ENCODE measurements at places on chromosomes 3 and 15.

DNA sequence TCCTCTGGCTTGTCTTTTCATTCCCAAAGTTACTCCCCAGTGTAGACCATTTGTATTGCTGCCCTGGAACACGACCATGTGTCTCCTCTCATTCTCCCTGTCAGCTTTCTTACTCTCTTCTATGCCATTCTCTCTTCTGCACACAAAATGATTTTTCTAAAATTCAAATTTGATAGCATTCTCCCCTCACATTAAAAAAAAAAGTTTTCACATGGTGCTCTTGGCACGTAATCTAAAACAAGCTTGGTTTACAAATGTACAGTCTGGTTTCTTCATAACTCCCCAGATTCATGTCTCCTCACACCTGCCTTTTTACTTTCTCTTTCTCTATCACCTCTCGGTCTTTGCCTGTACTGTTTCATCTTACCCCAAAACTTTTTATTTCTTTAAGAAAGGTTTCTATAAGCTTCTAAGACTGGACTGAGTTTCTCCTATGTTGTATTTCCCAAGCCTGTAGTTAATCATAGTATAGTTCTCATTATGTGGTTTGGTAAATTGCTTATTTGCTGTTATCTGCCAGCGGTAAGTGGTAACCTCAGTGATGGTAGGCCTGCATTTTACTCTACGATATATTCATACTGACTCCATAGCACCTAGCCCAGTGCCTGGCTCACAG, 31.2 kb downstream of the BCHE start:
- DNase-seq, result no peak

GRCh38 chr3:188700918-188701317, 470.9 kb upstream of the TPRG1 start:
- no peak for DNase-seq

GRCh38 chr3:67044295-67044694, 46.2 kb downstream of the KBTBD8 start:
- DNase-seq, result no peak

DNA sequence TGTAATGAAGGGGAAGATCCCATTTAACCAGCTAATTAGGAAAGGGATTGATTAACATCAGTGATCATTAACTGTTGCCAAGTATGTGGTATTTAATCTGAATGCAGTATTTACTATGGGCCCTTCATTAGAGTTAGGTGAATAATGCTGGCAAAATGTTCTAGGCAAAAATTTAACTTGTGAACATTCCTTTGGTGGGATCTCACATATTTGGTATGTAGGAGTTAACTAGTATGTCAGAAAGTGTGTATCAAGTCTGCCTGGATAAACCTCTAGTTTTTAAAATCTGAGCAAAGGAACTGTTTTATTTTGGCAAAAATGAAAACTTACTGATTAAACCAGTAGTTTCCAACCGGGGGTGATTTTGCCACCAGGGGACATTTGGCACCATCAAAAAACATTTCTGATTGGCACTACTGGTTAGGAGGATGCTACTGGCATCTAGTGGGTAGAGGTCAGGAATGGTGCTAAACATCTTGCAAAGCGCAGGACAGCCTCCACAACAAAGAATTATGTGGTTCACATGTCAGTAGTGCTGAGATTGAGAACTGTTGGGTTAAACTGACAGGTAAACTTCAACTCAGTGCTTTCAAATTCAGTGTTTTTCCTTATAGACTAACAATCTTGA, 22.5 kb downstream of the LRTM1 start:
- DNase-seq, result no peak

DNA sequence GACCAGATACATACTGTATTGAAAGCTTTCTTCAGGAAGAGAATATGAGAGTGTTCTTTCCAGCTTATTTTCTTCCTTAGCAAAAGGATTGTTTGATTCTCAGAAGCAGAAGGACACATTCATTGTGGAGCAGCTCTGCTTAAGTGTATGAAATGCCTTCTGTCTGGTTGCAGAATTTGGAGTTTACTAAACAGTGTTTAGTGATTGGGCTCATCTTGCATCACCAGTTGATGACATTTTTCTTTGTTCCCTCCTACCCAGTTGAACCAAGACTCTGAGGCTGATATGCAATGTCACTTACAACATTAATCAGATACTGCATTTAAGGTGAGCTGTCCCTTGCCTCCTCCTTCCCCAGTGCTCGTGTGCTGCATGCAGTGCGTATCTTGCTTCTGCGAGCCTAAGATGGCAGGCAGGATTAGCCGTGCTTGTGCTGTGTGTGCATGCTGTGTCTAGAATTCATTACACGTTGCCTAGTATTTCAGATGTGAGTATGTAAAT, 18.4 kb downstream of the ZBTB38 start:
- DNase-seq, result no peak

DNA sequence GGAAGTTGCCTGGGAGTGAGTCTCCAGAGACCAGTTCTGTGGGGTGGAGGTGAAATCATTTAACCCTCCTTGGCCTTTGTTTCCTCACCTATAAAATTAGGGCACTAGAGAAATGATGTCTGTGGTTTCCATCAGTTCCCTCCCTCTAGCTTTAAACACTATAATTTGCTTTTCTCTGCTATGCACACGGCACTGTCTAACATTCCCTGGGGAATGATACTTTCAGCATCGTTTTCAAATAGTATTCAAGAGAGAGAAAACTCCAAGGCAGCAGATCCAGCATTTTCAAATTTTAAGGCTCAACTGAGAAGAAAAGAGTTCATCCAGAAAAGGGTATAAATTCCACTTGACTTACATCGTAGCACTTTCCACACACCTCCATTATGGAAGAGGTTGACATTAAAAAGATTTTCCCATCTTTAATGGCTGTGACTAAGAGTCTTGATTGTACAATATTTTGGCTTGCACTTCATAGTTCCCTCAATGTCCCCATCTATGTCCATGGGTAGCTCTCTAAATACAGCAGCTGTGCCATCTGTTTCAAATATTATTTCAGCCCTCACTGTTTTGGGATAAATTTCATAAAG, 137.7 kb upstream of the ZPLD1 start:
- no peak for DNase-seq

DNA sequence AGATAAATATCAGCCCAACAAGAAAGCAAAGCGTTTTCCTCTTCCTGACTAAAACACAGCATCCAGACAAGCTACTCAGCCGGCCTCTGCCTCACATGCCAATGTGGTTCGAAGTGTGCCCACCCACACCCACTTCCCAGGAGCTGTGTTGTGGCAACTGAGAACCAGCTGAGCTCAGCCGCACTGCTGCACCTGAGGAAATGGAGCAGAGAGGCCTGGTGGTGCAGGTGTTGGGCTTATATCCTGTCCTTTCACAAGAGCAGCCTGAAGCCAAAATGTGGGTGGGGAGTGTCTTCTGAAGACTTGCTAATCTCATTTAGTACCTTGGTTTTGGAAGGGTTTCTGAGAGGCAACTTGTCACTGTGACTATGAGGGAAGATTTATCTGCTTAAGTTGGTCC, 23.0 kb upstream of the RETNLB start:
- peak; percentile 75 for DNase-seq

DNA sequence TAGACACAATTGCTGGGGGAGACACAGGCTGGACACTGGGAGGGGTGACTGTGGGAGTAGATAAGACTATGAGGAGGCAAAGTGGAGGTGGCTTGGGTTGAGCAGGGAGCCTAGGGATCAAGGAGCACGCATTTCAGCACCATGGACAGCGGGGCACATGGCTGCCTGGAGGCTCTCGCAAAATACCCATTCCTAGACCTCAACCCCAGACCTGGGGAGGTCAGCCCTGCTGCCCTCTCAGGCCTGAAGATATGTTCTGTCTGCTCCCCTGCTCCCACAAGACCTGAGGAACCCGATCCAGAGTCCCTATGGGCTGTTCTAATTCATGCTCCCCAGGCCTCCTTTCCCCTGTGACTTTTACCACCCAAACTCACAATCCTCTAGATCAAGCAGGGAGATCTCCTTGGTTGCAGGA, 16.0 kb upstream of the CPEB1 start:
- peak; percentile 70 for DNase-seq

DNA sequence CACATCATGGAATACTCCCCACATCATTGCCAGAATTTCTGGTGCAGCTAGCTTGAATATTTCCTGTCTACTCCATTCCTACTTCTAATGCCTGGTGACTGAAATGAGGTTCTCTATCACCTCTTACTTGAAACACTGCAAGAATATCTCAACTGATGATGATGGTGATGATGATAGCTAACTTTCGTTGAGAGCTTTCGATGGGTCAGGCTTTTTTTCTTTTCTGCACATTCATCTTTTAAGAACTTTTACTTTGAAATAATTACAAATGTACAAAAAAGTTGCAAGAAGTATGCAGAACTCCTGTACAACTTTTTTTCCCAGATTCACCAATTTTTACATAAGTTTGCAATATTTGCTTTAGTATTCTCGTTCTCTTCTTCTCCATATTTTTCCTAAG, 233.5 kb downstream of the MEIS2 start:
- no peak for DNase-seq

DNA sequence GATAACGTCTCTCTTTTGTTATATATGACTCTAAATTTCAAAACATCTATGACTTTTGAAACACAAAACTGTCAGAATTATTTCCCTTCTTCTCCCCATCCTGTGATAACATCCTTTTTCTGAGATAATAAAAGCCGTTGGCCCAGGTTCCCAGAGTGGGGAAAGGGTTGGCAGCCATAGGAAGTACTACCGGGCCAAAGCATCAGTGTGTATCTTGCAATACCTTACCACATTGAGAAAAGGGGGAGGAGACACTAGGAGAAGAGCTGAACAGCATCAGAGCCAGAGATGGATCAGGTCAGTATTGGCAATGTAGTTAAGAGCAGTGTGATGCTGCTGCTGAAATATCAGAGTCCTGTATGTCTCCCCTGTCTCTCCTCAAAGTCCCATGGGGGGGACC, 210.0 kb upstream of the PROK2 start:
- no peak for DNase-seq

DNA sequence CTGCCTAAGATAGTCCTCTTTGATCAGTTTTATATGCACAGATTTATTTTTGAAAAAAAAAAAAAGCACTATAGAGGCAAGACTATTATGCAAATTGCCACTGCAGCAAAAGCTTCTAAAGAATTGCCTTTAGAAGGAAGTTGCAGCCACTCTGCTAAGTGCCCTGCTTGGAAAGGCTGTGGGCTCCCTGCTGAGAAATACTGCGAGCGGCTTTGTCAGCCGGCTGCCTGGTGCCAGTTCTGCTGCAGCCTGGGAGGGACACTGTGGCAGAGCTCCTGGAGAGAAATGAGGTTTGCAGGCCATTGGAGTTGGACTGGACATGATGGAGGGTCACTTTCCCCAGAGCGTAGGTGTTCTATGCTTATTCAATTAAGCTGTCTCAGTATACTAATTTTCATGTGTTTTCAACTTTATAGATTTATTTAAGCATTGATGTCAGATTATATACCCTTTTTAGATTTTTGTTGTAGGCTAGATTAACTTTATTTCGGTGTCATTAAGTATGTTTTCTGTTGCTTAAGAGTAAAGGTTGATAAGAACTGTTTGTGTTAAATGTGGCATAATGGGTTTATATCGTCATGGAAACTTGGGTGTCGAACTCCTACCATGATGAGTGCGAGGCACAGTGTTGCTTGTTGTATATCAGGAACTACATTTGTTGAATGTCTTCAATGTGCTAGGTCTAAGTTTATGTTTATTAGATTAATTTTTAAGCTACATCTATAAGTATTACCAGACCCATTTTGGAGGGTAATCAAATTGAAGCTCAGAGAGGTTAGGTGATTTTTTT, 6.6 kb downstream of the MAP2K5 start:
- DNase-seq, result no peak

GRCh38 chr15:70095408-70096214, 2.1 kb downstream of the TLE3 start:
- peak; percentile 69 for DNase-seq

DNA sequence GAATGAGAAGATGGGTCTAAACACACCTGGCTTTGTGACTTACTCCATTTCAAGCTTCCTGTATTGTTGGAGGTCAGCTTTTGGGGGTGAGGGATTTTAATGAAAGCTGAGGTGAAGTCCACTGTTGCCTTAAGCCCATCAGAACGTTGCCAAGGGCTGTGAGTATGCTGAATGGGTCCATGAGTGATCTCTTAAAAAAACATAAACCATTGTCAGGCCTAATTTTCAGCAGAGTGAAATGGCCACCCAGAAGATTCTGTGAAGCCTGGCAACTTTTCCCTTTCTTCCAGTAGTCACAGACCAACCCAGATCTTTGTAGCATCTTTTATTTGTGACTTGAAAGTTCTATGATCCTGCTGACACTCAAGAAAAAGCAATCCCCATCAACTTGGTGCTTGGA, 87.0 kb downstream of the SMAD3 start:
- no peak for DNase-seq

DNA sequence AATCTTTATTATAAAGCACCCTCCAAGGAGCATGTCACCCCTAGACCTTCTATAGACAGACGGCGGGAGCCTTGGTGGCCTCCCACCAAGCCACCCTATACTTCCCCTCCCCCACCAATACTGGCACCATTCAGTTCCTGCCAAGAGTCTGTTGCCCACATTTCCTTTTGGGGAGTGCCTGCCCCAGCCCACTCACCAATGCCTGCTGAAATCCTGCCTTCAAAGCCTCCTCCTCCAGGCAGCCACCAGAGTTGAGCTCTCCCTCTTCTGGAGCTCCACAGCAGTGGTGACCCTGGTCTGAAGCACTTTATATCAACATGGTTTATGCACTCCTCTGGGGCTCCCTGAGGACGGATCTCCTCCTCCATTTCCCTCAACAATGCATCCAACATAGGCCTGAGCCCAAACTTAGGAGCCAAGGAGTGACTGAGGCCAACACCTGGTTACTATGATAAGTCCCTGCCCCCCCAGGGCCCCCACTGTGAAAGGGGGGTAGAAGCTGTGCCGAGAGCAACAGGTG, 8.8 kb downstream of the CCDC33 start:
- no peak for DNase-seq

GRCh38 chr3:52779837-52780585, 2.6 kb downstream of the ITIH1 start:
- no peak for DNase-seq

DNA sequence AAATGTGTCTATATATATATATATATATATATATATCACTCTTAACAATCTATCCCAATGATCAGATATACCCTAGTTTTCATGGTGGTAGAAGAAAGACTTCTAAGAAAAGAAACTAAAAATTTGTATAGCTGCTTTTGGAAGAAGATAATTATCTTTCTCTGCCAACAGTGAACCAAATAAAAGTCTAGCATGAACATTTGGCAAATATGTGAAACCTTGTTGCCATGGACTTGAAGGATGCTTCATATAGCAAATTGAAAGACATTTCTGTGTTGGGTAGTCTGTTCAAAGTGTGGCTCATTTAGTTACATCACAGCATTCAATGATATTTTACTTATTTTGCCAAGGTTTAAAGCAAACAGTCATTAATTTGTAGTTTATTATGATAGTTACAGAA, 219.9 kb upstream of the NECTIN3 start:
- no peak for DNase-seq

GRCh38 chr15:81941479-81941878, 104.3 kb downstream of the MEX3B start:
- no peak for DNase-seq

- no peak for DNase-seq
These were observed 225.1 kb upstream of the NDN start for GRCh38 chr15:23912191-23912590.

GRCh38 chr15:82044373-82045178, 1.2 kb downstream of the MEX3B start:
- DNase-seq, result peak; percentile 61

- DNase-seq, result peak; percentile 30
These were observed 68.4 kb downstream of the HES1 start for GRCh38 chr3:194204042-194204987.
